ENCODE measurements at places on chromosomes 3 and 15. TPM values are rescaled to one million over a fixed set of nuclear protein-coding genes. Genes with fewer than 3 reads are reported as not detected.

The FMN1 gene
- 0.40 TPM for polyA plus RNA-seq

The SLC12A8 gene
- 6.9 TPM for polyA plus RNA-seq

The ETV5 gene
- polyA plus RNA-seq, result 49.7 TPM

DNA sequence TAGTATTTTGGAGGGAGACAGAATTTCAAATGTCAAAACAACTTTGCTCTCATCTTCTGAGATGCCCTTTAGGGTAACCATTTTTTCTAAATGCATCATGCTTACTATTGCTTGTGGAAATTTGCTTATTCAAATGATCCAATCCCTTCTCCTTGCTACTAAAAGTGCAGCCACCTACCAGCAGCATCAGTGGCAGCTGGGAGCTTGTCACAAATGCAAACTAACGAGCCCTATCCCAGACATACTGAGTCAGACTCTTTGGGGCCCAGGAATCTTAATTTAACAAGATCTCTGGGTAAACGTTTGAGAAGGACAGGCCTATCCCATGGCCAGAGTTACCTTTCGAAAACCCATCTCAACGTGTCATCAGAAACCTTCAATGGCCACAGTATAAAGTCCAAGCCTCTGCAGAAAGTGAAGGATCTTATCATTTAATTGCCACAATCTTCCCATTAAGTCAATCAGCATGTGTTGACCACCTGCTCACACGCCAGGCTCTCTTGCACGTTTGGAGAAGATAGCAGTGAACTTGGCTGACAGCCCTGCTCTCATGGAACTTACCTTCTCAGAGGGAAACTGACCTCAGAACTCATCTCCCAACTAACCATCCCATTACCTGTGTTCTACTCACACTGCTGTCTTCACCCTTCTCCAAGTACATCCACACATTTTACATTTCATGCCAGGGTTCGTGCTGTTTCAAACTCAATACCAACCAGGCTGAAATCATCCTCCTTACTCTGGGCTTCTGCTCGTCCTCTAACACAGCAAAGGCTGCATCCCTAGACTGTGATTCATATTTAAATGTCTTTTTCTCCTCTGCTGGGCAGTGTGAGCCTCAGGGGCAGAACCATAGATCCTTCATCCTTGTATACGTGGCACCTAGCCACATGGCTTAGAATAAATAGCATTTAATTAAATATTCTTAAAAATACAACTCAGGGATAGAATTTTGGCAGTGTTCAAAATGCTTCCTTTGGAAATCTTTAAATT is 24.8 kb upstream of the VGLL4 start:
- DNase-seq, result no peak

DNA sequence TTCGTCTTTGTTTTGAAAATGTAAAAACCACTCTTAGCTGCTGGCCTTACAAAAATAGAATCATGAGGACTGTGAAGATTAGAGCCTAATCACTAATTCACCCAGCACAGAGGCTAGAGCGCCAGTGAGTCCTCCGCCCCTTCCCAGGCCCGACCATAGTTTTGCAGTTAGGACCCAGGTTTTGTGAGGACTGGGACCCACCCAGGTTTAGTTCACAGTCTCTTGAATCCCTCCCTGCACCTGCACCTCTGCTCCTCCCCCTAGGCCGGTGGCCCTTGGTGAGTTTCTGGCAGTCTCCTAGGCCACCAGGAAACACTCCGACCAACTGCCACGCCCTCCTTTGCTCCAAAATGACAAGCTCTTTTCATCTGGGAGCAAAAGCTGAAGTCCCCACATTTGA is 136.0 kb upstream of the CCDC54 start:
- DNase-seq, result no peak

GRCh38 chr3:13429631-13430291 is 9.6 kb upstream of the NUP210 start:
- no peak for DNase-seq

- no peak for DNase-seq
Measured at GRCh38 chr15:90106522-90107117, 4.4 kb upstream of the IDH2 start.

GRCh38 chr3:138234401-138235179 is 47.5 kb downstream of the ARMC8 start:
- DNase-seq, result no peak

DNA sequence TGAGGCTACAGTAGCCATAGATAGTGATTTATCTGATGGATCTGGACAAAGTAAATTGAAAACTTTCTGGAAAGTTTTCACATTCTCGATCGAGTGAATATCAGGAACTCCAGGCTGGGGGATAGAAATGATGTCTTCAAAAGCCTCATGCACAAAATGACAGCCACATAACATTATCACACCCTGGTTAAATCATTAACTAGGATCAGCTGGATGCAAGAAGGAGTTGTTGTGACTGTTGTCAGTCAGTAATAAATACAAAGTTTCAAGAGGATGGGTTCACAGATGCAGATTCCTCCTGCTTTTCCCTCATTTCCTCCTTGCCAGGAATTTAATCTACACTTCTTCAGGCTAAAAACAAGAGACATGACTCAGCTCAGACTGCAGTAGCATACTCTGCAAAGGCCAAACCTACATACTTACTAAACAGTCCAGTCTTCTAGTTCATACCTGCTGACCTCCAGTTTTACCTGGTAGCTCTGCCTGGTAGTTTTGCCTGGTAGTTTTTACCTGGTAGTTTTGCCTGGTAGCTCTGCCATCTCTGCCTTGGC is 40.9 kb downstream of the C2CD4A start:
- no peak for DNase-seq

GRCh38 chr3:139627759-139628158 is 50.0 kb downstream of the NMNAT3 start:
- DNase-seq, result no peak

DNA sequence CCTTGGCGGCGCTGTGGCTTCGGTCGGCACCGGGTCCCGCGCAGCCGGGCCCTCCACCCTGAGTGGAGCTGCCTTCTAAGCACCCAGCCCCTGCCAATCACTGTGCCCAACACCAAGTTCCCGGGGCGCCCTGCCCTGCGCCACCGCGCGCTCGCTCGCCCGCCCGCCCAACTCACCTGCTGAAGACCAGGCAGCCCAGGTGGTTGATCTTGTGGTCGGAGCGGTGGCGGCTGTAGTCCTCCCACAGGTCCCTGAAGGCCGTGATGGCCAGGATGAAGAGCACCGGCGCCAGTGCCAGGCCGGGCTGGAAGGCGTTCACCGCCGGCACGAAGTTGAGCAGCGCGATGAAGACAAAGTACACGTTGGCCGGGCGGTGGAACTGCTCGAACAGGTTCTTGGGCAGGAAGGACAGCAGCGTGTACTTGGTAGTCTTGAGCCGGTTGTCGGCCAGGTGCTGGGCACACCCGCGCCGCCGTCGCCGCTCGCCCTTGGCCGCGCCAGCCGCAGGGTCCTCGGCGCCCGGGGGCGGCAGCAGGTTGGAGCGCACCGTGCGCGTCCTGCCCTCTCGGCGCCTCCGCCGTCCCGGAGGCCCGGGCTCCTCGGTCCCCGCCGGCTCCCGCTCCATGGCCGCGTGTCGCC is 536 bp downstream of the ATP10A start:
- no peak for DNase-seq

DNA sequence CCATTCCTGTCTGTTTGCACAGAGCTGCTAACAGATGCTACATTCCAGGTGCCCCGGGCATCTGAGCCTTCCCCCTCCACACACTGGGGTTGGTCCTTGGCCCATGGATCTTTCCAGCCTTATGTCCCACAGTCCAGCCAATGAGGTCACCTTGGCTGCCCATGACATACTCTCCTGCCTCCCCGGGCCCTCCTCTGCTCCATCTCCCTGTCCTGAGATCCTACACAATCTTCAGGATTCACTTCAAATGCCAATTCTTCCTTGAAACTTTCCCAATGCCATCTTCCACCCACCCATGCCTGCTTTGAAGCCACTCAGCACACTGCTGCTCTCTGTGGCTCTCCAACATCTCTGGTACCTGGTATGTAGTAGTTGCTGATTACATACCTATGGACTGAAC is 4.3 kb downstream of the CHRNA3 start:
- DNase-seq, result no peak

- no peak for DNase-seq
Measured at GRCh38 chr15:81407176-81407575, 33.2 kb upstream of the TMC3 start.

DNA sequence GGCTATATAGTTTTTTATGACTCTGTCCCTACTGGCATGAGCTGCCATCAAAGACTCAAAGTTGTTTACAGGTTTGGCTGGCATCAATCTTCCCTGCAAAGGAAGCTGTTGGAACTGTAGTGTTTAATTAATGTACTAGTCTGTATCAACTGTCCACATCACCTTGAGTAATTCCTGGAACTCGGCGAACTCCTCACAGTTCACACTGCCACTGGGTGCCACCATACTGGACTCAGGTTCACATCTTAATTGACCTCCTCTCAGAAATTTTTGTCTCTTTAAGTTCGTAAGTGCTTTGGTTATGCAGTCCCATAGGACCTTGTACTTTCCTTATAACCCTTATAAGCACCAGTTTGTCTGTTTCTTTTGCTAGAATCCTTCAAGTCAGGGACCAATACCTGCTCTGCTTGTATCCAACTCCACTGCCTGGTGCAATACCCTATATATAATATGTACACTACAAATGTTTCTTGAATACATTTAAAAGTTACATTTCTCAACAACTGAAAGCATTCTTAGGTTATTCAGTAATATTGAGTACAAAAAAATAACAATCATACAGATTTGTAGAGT is 3.2 kb downstream of the HIGD1A start:
- no peak for DNase-seq

- DNase-seq, result no peak
Measured at GRCh38 chr3:67521053-67521646, 133.3 kb downstream of the SUCLG2 start.
